ENCODE measurements at places on chromosomes 5 and 9.

GRCh38 chr9:68488126-68488525 is 52.6 kb downstream of the TMEM252 start:
- no peak for DNase-seq

- DNase-seq = no peak
Measured at GRCh38 chr9:17319864-17320263, 185.0 kb downstream of the CNTLN start.

DNA sequence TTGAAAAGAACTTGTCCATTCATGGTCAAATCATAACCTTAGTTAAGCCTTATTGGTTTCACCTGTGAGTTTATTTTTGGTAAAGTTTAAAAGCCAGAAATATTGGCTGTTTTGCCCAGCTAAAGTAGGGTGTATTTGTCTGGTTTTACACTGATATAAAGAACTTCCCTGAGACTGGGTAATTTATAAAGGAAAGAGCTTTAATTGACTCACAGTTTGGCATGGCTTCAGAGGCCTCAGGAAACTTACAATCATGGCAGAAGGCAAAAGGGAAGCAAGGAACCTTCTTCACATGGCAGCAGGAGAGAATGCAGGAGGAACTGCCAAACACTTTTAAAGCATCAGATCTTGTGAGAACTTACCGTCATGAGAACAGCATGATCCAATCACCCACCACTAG is 55.3 kb downstream of the JAKMIP2 start:
- no peak for DNase-seq

GRCh38 chr5:53479045-53479589 is 1.3 kb upstream of the FST start:
- no peak for DNase-seq

- no peak for DNase-seq
Measured at GRCh38 chr9:35533398-35533797, 43.5 kb downstream of the RUSC2 start.

GRCh38 chr9:71145179-71145578 is 23.8 kb upstream of the TRPM3 start:
- no peak for DNase-seq

DNA sequence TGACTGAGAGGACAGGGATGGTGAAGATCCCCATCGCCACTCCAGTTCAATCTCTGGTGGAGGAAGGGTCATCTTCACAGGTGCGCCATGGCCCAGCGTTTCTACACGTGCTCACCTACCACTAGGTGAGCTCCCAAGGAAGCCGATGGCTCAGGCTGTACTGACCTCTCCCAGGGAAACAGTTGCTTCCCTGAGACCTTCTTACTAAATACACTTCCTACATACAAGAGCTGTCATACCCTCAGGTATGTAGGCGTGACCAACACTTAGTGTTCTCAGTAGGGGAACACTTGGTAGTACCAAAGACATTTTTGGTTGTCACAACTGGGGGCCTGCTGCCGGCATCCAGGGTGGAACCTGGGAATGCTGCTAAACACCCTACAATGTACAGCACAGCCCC is 75.2 kb downstream of the TENT4A start:
- no peak for DNase-seq

- DNase-seq = no peak
Measured at GRCh38 chr9:18390393-18390792, 83.6 kb upstream of the ADAMTSL1 start.

GRCh38 chr5:96093890-96094381 is 132.3 kb upstream of the ELL2 start:
- DNase-seq = no peak

GRCh38 chr5:160054047-160054446 is 45.1 kb downstream of the TTC1 start:
- DNase-seq = no peak

DNA sequence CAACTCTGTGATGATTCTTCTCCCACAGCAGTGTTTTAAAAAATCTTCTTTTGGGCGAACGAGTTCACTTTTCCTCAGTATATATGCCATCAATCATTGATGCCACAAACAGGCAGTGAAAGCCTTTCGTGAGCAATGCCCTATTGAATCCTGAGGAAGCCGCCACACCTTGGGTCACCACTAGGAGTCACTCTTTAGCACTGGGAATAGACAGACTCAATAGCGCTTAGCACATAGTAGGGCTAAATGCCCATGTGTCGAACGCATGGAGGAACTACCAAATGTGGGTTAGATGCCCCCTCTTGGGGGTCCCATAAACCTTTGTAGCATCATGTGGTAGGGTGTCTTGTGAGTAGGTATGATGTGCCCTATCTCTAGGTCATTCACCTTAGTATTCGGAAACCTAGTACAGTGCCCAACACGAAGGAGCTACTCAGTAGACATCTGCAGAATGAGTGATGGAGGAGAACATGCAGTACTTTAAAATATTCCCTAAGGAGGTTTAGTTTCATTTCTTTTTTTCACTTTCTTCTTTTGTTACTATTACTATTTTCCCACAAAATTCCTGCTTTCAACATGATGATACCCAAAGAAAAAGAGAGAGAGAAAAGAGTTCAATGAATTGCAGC is 603.7 kb downstream of the BNC2 start:
- no peak for DNase-seq

- DNase-seq = no peak
Measured at GRCh38 chr5:151434570-151435237, 12.7 kb upstream of the SLC36A1 start.

DNA sequence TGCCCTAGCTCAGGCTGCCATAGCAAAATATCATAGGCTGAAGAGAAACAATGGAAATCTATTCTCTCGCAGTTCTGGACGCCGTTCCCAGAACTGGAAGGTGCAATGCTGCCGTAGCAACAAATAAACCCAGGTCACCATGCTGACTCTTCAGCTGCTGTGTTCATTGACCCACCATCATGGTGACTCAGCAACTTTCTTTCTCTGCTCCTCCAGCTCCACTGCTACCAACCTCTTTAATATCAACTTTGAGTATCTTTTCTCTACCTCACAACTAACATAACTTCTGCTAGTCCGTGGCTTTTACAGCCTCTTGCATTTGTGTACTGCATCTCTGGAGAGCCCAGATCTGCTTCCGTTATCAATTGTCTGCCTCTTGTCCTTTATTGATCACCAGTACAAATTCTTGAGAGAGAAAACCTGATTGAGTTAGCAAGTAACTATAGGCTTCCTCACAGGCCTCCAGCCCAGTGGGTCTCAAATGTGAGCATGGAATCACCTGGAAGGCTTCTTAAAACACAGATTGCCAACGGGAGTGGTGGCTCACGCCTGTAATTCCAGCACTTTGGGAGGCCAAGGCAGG is 47.3 kb upstream of the SLC30A5 start:
- DNase-seq = no peak

DNA sequence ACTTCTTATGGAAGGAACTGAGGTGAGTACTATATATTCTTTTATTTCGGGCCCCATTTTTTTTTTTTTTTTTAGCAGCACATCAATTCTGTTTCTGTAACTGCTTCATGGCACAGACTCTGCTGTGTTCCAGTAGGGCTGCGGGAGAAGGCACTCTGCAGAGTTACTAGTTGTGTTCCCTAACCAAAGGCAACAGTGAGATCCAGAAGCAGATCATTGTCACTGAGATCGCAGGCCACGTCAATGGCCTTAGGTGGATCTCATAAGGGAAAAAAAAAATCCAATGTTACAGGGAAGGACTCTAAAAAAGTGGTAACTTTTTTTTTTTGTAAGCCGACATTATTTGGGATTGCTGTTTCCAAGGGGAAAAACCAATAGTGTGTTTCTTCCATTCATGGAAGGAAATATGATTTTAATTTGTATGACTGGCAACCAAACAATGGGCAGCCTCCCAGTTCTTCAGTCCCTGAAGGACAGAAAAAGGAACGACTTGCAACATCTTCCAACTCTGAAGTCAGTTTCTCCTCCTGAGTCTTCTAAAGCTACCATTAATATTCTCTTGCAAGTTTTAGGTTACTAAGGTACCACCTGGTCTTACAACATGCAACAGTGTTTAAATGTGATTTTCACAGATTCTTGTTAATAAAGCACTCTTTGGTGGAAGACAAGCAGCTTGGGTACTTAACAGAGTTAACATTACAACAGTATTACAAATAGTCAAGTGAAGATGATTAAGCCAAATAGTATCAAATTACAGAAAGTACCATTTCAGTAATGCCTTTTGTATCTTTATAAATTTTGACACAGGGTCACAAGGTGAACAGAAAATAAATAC is 52.8 kb downstream of the HABP4 start:
- no peak for DNase-seq

- DNase-seq = no peak
Measured at GRCh38 chr9:121222524-121223171, 21.0 kb upstream of the RAB14 start.

DNA sequence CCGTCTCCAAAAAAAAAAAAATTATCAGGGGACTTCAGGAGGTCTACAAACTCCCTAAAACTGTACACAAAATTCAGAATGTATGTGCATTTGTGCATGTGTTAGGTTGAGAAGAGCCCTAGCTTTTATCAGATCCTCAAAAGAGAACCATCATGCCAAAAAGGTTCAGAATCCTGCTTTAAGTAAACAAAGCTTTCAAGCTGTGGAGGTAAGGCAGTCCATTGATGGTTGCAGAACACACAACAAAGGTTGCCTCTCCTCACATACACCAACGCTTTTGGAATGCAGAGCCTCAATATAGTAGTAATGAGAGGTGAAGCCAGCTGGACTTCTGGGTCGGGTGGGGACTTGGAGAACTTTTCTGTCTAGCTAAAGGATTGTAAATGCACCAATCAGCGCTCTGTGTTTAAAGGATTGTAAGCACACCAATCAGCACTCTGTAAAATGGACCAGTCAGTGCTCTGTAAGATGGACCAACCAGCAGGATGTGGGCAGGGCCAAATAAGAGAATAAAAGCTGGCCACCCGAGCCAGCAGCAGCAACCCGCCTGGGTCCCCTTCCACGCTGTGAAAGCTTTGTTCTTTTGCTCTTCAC is 57.9 kb upstream of the RNF38 start:
- DNase-seq = no peak

DNA sequence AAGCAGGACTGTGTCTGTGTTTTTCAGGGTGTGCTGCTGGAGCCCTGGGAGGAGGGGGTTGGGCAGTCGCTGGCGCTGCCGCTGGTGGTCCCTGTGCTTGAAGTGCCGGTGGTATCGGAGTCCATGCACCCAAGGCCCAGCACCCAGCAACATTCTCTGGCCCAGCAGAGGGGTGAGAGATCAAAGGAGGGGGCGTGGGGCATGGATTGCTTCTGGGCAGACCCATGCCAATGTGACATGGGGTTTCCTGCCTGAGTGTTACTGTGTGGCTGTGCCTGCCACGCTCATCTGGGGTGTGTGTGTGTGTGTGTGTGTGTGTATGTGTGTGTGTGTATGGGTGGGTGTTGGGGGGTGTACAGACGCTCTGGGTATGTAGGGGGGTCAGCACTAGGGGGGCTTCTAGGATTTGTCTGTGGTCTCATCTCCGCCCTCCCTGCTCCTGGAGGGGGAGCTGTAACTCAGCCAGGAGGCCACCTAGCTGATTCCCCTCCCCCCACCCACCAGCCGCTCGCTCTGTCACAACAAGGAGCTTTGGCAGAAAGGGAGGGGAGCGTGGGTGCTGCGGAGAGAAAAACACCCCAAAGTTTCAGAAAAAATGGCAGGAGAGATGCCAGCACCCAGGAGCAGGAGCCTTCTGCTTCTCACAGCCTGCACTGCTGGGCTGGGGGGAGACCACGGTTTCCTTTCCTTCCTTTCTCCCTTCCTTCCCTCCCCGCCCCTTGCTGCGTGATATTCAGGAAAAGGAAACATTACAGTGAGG is 35.9 kb upstream of the HSPA9 start:
- DNase-seq = no peak

- no peak for DNase-seq
Measured at GRCh38 chr9:74073897-74074296, 423.2 kb upstream of the RORB start.

DNA sequence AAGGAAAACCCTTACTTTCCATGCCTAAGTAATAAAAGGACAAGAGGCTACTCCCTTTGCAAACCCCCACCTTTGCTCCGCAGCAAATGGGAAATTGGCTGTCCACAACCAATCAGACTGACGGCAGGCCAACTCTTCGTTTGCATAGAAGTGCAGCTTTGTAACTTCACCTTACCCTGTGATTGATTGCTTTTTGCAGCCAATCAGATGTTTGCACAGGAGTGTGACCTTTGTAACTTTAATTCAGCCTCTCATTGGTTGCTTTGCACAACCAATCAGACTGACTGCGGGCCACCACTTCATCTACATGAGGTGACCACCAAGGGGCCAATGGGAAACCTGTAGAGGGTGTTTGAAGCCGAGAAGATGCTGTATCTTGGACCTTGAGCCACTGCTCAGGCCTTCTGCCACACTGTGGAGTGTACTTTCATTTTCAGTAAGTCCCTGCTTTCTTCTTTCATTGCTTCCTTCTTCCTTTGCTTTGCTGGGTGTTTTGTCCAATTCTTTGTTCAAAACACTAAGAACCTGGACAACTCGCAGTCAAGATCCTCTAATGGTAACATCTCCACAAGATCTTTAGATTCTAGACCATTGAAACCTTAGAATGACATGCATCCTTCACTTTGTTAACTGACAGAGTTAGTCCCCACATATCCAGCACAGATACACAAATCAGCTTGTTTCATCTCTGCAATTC is 51.3 kb upstream of the FREM1 start:
- DNase-seq = no peak

- no peak for DNase-seq
Measured at GRCh38 chr5:45274241-45274640, 421.9 kb downstream of the HCN1 start.

- peak; percentile 56 for DNase-seq
Measured at GRCh38 chr5:177545487-177546257, 8.7 kb downstream of the FAM193B start.

GRCh38 chr5:143985832-143986515 is 174.0 kb downstream of the HMHB1 start:
- DNase-seq = peak; percentile 34

DNA sequence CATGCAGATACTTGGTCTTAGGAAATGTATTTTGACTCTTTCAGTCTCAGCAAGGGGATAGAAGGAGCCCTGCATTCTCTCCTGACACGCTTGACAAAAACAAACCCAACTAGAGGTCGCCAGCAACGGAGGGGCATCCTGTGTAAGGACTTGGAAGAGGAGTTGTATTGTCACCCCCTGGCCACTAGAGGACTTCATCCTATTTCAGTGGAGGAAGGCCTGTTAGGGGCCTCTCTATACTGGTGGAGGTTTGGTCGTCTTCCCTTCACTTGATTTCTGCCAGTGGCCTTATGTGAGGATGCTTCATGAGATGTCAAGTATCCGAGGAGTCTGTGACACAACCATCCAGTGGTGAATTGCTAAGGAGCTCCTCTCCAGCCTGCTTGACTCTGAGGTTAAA is 122.8 kb upstream of the STC2 start:
- no peak for DNase-seq

- no peak for DNase-seq
Measured at GRCh38 chr9:136608348-136609159, 54.2 kb upstream of the EGFL7 start.

All from AG04449 (cell line).